ENCODE measurements at places on chromosomes 16 and 17. TPM values are rescaled to one million over a fixed set of nuclear protein-coding genes. Genes with fewer than 3 reads are reported as not detected.
A peak's percentile ranks its signal among the peaks of the same experiment; 100 is the strongest.

DNA sequence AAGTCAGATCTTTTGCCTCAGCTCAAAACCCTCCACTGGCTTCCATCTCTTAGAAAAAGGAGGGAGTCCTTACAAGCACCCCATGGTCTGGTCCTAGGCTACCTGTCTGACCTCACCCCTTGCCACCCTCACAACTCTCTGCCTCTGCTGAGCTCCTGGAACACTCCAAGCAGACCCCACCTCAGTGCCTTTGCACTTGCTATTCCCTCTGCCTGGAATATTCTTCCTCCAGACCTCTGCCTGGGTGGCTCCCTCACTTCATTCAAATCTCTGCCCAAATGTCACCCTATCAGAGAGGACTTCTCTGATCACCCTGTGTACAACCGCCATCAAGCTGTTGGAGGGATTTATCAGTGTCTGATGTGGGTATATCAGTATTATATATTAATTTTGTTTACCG lies 37.4 kb downstream of the PMFBP1 start:
- no peak overlapping the region for H3K27ac ChIP-seq
- no peaks in the 10 kb centered on the region for H3K36me3 ChIP-seq
- H3K4me3 ChIP-seq: no peak overlapping the region
- no peak for DNase-seq

DNA sequence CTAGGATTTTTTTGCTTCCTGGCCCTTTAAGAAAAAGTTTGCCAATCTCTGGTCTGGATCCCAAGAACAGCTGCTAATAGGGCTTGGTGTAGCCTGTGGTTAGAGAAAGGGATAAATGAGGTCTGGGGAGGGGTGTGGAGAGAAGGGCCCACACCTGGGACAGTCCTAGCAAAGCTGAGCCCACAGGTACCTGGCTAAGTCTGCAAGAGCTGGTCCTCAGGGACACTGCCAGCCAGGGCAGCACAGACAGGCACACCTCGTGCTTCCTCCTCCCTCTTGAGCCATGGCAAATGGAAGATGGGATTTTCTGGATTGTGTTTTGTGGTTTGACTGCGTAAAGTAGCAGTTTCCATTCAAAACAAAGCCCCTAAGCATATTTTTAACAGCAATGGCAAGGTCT lies 217.5 kb downstream of the SOX9 start:
- no peaks in the 10 kb centered on the region for H3K36me3 ChIP-seq
- no peaks in the 10 kb centered on the region for H3K4me1 ChIP-seq
- H3K27me3 ChIP-seq: no peaks in the 10 kb centered on the region
- no peak overlapping the region for H3K4me3 ChIP-seq
- H3K27ac ChIP-seq: peak overlapping the region; percentile 55

DNA sequence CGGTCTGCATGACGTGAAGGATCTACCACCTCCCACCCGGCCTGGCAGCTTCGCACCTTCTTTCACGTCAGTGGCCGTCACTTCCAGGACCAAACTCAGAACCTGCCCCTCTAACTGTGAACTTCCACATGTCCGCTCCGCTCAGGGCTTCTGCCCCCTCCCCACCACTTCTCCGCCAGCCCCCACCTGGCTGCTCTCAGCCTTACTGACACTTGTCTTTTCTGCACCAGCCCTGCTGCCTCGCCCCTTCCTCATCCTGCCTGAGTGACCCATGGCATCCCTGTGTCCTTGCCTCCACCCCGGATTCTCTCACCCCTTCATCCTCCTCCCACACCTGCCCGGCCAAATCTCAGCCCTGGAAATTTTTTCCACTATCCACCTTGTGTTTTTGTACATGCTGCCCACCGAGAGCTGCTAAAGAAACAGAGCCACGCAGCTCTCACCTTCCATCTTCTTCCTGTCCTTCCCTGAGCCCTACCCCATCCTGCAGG lies 14.2 kb downstream of the PIMREG start:
- H3K27me3 ChIP-seq: no peaks in the 10 kb centered on the region
- DNase-seq: no peak
- H3K4me1 ChIP-seq: no peaks in the 10 kb centered on the region
- H3K4me3 ChIP-seq: no peak overlapping the region
- H3K27ac ChIP-seq: no peak overlapping the region
- H3K36me3 ChIP-seq: no peaks in the 10 kb centered on the region

DNA sequence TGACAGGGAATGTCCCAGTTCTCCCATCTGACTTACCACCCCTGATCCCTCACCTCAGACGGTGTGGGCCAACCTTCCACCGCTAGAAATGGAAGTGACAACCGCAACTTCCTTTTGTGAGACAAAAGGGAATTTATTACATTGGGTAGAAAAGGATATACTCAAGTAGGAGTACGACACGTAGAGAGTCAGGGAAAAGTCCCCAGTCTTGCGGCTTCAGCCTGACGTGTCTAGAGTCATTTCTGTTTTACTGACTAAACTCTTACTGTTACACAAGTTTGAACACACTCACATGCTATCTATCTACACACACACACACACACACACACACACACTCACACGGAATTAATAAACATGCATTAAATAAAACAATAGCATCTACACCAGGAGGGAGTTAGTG lies 178.9 kb downstream of the COPRS start:
- peaks cover 11% of the 10 kb centered on the region for H3K4me1 ChIP-seq
- H3K27ac ChIP-seq: no peak overlapping the region
- DNase-seq: peak; percentile 18
- H3K36me3 ChIP-seq: no peaks in the 10 kb centered on the region
- no peak overlapping the region for H3K4me3 ChIP-seq

DNA sequence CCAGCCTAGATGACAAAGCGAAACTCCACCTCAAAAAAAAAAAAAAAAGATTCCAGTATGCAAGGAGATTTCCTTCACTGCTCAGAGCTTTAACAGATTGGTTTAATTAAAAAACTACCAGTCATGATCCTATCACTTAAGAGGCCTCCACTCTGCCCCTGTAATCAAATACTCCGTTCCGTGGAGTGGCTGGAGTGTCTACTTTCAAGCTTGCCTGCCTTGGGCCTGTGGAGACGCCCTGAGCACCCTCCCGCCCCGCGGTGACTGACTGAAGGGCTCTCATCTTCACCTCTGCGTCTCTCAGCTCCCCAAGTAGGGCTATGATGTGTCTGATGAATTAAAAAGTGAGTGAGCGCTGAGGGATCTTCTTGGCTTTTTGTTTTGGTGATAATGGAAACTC lies 25.3 kb upstream of the TRPV3 start:
- H3K4me1 ChIP-seq: no peaks in the 10 kb centered on the region
- H3K27ac ChIP-seq: no peak overlapping the region
- no peak overlapping the region for H3K4me3 ChIP-seq
- peaks cover 44% of the 10 kb centered on the region for H3K36me3 ChIP-seq
- DNase-seq: no peak

DNA sequence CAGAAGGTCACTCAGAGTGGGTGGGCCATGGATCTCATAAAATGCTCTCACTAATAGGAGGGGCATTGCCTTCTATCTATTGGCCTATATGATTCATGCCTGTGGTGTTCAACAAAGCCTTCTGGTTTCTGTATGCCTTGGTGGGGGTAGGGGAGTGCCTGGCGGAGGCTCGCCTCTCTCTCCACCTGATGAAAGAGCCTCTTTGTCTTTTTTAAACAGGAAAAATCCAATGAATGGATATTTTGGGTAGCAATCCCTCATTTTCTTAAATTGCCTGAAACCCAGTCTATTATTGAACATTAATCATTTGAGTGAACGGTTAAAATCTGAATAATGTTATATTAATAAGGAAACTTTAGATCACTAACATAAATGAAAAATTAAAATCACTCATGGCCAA lies 90.6 kb downstream of the TOX3 start:
- H3K27me3 ChIP-seq: no peaks in the 10 kb centered on the region
- H3K4me3 ChIP-seq: no peak overlapping the region
- no peak overlapping the region for H3K27ac ChIP-seq

Gene GAS2L2
- total RNA-seq: not detected

Gene LGALS9B
- total RNA-seq: not detected

Gene SLC43A2
- total RNA-seq: 3.6 TPM

Gene MAPT
- 23.0 TPM for total RNA-seq

Gene SGF29
- total RNA-seq: 14.2 TPM

Data from right atrium auricular region (tissue), 2 donors.